ENCODE measurements at places on chromosomes 11 and 22.

DNA sequence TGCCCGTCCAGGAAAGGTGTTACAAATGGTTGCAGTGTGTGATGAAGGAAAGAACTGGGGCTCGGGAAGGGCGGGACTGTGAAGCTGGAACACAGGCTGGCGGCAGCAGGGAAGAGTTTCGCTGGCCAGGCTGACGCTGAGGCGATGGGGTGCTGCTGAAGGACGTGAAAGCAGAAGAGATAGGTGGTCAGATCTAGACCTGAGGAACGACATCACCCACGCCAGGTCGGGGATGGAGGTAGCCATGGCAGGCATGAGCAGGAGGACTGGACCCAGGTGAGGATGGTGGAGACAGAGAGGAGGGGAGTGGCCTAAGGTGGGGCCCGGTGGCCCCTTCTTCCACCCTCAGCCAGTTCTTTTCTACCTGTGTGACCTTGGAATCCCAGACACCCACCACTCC lies 9.1 kb downstream of the CDC42EP2 start:
- no peak for DNase-seq

- no peak for DNase-seq
Observed at GRCh38 chr22:27685515-27685914, 116.0 kb downstream of the MN1 start.

GRCh38 chr11:76850815-76851214 lies 9.9 kb upstream of the ACER3 start:
- DNase-seq, result no peak

DNA sequence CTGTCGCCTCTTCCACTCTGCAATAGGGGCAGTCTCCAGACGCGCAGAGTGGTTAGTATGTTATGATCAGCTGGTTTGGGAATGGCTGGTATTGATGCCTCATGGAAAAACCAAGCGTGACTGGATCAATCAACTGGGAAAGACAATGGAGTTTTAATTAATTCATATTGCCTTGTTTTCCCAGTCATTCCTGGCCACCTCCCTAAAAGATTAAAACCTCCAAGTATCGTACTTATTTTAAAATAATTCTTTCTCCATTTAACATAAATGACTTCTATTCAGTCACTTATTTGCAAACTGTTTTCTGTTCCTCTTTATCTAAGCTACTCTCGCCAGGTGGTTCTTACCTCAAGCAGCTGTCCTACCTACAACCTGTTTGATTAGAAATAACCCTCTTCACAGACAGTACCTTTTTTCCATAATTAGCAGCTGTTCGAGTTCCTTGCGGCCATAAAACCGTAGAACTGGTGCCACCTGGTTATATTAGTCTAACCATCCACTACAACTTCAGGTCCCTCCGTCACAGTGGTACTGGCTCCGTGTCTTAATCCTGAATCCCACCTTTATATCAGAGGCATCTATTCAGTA lies 898 bp downstream of the ZNF215 start:
- no peak for DNase-seq

- no peak for DNase-seq
Observed at GRCh38 chr11:116778556-116778955, 5.8 kb upstream of the BUD13 start.

DNA sequence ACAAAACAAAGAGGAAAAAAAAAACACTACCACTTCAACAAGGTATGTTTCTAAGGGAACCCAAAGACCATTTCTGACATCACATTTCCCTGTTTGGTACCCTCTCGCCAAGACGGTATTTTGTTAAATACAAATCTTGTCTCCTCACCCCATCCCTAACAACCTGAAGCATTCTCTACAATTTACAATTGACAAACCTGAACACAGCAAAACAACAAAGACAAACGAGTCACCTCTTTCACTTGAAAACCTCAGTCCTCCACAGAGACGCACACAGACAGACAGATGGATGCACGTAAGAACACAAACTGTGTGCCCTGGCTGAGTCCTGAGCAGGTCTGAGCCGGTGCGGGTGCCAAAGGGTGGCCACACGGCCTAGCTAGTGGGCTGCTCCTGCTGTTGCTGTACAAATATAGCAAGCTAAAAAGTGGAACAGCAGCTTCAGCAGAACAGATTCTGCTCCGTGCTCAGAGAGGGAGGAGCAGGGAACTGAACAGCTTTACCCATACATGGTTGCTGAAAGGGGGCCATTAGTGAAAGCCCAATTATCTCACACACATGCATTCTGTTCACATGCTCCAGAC lies 28.5 kb downstream of the CELF1 start:
- DNase-seq, result no peak
